Right cardiac atrium (tissue), 5 donors: ENCODE measurements at places on chromosomes 2 and 18. TPM values are rescaled to one million over a fixed set of nuclear protein-coding genes. Genes with fewer than 3 reads are reported as not detected.

DNA sequence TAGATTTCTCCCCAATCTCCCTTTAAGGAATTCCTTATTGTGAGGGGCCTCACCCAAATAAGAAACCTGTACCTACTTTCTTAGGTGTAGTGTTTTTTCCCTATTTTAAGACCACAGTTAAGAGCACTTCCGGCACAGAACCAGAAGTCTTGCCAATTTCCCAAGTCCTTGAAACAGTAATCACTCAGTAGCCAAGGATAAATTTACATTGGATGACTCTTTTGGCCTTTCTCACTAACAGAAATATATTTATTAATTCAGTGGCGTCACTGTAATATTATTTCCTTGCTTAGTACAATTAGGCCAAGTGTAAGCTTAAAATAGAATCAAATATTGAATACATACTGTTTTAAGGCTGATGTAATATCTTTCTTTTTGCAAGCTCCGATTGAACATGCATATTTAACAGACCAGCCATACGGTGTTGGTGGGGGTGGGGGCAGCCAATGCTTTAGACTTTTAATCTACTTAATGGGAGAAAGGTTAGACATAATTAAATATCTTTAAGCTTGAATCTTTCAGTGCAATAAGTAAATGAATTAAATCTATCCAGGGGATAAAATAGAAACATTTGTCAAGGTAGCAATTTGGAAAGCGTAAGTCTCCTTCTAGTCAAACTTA is 50.8 kb upstream of the ITGA6 start:
- no peak for DNase-seq

DNA sequence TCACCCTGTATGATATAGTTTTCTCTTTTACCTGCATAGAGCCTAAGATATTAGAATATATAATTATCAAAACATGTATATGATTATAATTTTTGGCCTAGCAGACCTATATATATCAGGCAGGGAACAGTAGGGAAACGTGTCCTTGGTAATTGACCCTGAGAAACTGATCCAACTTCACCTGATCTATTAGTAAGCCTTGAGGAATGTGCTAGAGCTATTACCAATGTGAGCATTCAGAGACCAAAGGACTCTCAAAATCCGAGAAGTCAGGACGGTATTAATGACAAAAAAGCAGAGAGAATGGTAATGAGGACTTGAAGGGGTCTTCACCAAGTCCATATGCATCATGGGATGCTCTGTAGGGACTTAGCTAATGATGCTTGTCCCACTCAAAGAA is 571.9 kb downstream of the CPS1 start:
- DNase-seq = no peak

- DNase-seq = no peak
Measured at GRCh38 chr2:11305958-11306357, 38.5 kb downstream of the ROCK2 start.

DNA sequence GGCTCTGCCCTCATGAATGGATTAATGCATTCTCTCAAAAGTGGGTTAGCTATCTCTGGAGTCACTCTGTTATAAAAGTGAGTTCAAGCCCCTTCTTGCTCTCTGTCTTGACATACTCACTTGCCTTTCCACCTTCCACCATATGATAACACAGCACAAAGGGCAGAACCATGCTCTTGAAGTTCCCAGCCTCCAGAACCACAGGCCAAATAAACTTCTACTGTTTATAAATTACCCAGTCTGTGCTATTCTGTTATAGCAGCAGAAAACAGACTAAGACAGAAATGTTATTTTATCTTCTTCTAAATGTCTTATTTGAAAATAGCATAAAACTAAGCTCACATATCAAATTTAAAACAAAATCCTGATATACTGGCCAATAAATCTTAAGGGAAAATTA is 15.0 kb downstream of the RAB1A start:
- no peak for DNase-seq

- no peak for DNase-seq
Measured at GRCh38 chr2:237321746-237322145, 92.2 kb downstream of the COL6A3 start.

DNA sequence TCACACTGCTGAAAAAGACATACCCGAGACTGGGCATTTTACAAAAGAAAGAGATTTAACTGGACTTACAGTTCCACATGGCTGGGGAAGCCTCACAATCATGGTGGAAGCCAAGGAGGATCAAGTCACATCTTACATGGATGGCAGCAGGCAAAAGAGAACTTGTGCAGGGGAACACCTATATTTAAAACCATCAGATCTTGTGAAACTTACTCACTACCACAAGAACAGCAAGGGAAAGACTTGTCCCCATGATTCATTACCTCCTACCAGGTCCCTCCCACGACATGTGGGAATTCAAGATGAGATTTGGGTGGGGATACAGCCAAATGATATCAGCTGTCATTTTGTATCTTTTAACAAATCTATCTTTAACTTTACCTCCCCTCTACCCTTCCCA is 251.1 kb upstream of the RASGRP3 start:
- DNase-seq = no peak

DNA sequence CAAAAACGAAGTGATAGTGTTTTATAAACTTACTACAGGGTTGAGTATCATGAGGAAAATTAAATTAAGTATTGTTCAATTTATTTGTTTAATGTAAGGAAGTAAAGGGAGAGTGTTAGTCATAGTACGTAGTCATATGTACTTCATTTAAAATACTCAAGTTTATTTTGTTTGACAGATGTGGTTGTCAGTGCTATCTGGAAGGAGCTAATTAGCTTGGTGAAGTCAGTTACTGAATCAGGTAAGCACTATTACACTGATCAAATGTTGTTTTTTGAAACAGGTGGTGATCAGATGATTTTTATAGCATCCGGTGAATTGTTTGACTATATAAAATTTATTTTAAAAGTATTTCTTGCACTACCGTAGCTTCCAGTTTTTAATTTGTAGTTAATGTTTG is 28.8 kb downstream of the RIF1 start:
- DNase-seq = no peak

DNA sequence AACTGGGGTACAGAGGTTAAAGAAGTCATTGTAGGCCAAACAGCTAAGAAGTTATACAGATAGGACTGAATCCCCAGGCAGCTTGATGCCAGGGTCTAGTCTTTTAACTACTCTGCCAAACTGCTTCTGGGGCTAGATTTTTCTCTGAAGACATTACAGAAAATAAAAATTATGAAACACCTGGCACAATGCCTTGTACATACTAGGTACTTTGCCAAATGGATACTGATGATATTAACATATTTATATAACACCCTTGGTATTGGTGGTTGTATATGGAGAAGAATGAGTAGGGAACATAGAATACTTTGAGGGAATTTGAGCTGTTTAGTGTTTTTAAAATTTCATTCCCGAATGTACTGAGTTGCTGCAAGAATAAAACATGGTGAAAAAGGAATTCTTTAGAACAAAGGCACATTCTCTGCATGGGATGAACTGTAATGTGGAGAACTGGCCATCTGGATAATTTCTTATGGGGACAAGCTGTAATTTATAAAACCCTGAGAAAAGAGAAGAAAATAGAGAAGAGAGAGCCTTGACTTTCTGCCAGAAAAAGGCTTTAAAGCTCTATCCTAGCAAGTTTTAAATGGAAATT is 210.9 kb upstream of the TMEM200C start:
- DNase-seq = no peak

- no peak for DNase-seq
Measured at GRCh38 chr2:1226766-1227165, 186.5 kb upstream of the TPO start.

The NMUR1 gene
- 0.50 TPM for total RNA-seq

The APOB gene
- total RNA-seq = 15.8 TPM

The GFPT1 gene
- total RNA-seq = 35.5 TPM

The CYS1 gene
- 4.9 TPM for total RNA-seq

The CREG2 gene
- 1.0 TPM for total RNA-seq

The SGPP2 gene
- total RNA-seq = 8.8 TPM

The POTEJ gene
- total RNA-seq = 0.25 TPM

The CFAP65 gene
- total RNA-seq = not detected

The STK25 gene
- 112 TPM for total RNA-seq
